Posterior cingulate gyrus (tissue), 11 donors: ENCODE measurements at places on chromosomes 4 and X.

DNA sequence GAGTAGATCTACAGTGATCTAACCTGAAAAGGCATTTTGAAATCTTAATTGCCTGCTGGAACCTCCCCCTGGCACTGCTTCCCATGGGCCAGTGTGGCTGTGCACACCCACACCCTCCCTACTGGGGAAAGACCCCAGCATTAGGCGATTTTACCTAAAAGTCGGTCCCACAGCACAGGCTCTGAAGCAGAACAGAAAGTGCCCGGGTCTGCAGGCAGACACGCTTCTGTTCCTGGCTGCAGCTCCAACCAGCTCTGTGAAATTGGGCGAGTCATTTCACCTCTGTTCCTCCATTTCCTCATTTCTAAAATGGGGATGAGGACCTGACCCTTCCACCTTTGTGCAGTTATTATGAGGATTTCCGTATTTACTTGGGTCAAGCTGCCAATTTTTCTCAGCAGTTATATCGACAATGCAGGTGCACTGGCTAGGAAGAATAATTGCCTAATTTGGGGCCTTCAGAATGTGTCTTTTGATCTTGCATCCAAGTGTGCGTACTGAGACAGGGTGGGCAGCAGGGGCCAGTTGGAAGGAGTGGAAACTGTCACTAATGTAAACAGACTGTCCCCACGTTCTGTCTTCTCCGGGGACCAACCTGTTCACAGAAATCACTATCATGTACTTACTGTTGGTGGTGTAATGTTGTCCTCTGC lies 7.1 kb downstream of the KLF3 start:
- no peak for DNase-seq

DNA sequence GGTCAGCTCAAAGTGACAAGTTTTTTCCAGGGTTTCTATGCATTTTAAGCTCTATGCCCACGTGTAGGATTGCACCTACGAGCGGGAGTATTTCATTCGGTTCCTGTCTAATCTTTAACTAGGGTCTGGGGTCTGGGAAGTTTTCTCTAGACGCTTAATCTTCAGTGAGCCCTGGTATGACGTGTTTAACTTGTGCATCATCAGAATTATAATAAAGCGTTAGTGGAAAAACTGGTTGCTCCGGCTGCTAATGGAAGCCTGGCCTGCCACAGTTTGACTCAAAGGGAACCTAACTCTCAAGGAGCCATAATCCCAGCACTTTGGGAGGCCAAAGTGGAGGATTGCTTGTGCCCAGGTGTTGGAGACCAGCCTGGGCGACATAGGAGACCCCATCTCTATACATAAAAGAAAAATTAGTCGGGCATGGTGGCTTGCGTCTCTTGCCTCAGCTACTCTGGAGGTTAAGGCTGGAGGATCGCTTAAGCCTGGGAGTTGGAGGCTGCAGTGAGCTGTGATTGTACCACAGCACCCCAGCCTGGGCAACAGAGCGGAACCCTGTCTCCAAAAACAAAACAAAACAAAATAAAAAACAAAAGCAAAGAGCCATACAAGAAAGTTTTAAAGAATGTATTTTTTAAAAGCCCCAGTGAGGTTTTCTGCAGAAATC lies 30.2 kb downstream of the ARSD start:
- no peak for DNase-seq

- DNase-seq = no peak
Observed at GRCh38 chrX:53374222-53374820, 48.1 kb downstream of the SMC1A start.

DNA sequence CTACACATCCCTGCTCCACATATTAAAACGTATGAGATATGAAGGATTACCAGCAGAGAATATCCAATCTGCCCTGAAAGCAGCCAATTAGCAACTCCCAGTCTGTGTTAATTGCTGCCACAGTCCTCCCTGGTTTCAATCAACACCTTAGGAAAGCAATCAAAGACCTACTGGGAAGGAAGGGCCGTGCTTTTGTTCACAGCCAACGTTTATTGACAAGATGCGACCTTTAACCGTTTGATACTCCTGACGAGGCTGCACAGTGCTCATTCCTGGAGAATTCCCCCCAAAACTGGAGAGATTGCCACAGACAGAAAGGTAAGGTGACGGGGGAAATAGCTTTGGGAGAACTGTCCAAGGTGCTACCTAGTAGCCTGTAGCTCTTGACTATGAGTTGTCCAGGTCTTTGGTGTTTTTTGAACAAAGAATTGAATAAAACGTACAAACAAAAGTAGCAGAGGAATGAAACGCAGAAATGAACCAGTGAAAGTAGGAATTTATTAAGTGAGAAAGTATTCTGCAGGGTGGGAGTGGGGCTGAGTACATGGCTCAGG lies 596.5 kb downstream of the NLGN4X start:
- DNase-seq = no peak

GRCh38 chr4:95360256-95360903 lies 188.4 kb downstream of the UNC5C start:
- DNase-seq = no peak

DNA sequence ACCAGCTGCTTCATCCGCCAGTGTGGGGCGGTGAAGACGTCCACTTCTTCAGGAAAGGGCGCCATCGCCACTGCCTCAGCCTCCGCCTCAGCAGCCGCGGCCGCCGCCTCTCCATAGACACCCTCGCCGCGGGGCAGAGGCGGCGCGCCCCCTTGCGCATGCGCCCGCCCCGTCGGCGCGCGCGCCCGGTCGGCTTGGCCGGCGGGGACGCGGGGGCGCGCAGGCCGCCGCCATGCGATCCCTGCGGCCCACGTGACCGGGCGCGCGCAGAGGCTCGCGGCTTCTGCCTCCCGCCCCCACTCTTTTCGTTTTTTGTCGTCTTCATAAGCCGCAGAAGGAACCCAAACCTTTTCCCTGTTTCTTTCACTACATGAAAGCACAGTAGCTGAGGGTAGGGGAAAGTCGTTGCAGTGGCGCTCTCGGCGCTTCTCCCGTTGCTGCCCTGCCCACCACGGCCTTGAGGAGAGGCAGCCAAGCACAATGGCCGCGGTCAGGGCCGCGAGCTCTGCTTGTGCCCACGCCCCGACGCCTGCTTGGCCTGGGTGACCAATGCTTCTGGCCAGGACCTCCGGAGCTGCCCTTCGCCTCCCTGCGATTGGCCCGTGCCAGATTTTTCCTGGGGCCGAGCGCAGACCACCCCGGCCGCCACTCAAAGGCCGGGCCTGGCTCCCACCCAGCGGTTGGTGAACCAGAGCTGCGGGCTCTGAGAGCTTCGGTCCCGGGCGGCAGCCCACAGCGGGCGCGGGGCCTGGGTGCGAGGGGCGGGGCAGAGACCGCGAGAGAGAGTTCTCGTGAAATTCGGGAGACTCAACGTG lies at the start of gene FBXL5:
TSS of gene FBXL5 (minus strand) at position 135 of the 815 bp plus-strand sequence. CDS start at position 65, 70 bp downstream.
- peak; percentile 63 for DNase-seq

- DNase-seq = peak; percentile 65
Observed at GRCh38 chr4:1969928-1970723, 38.6 kb downstream of the NELFA start.

DNA sequence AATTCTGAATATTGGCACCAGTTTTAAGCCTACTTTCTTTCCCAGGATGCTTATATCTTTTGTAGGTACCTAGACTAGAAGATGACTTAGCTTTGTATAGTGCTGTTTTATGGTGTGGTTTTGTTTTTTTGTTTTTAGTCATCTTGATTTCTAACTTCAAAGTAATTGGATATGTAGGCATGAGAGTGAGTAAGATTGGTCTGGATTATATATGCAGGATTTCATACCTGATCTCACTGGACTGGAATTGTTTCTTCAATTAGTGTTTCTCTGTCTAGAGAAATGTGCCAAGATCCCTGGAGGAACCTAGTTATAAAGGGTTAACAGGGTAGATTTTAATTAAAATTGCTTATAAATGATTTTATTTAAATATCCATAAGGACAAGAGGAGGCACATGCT lies 23.1 kb downstream of the NAP1L5 start:
- no peak for DNase-seq

DNA sequence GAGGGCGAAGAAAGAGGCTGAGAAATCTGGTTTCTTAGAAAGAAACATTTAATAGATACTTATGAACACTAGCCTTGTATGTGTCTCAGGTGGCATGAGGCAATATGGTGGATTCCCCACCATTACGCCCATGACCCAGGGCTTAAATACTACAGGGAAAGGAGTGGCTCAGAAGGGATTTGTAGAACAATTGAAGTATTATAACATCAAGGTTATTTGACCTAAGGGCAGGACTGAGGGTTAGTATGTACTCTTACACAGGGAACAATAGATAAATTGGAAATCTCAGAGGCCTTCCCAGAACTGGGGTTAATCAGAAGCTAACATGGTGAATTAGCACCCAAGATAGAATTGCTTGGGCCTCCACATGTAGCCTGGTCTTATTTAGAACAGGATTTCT lies 11.0 kb upstream of the USP46 start:
- DNase-seq = no peak

GRCh38 chr4:13298655-13299054 lies 185.5 kb downstream of the RAB28 start:
- DNase-seq = no peak

GRCh38 chr4:95190751-95191436 lies 357.9 kb downstream of the UNC5C start:
- DNase-seq = no peak

- DNase-seq = no peak
Observed at GRCh38 chrX:68443155-68443868, 10.0 kb upstream of the OPHN1 start.
